Ascending aorta (tissue), 2 donors: ENCODE measurements at places on chromosomes 12 and 14. TPM values are rescaled to one million over a fixed set of nuclear protein-coding genes. Genes with fewer than 3 reads are reported as not detected.

The KERA gene
- not detected for total RNA-seq

- no peaks in the 10 kb centered on the region for H3K4me1 ChIP-seq
- H3K27ac ChIP-seq: no peak overlapping the region
- H3K36me3 ChIP-seq: no peaks in the 10 kb centered on the region
- H3K27me3 ChIP-seq: no peaks in the 10 kb centered on the region
- DNase-seq: no peak
- no peak overlapping the region for H3K4me3 ChIP-seq
Observed at GRCh38 chr14:63855281-63855680, 2.5 kb downstream of the SYNE2 start.

GRCh38 chr12:14057895-14058294 lies 76.5 kb upstream of the GRIN2B start:
- H3K27ac ChIP-seq: no peak overlapping the region
- DNase-seq: no peak
- H3K4me3 ChIP-seq: no peak overlapping the region
- no peaks in the 10 kb centered on the region for H3K27me3 ChIP-seq

DNA sequence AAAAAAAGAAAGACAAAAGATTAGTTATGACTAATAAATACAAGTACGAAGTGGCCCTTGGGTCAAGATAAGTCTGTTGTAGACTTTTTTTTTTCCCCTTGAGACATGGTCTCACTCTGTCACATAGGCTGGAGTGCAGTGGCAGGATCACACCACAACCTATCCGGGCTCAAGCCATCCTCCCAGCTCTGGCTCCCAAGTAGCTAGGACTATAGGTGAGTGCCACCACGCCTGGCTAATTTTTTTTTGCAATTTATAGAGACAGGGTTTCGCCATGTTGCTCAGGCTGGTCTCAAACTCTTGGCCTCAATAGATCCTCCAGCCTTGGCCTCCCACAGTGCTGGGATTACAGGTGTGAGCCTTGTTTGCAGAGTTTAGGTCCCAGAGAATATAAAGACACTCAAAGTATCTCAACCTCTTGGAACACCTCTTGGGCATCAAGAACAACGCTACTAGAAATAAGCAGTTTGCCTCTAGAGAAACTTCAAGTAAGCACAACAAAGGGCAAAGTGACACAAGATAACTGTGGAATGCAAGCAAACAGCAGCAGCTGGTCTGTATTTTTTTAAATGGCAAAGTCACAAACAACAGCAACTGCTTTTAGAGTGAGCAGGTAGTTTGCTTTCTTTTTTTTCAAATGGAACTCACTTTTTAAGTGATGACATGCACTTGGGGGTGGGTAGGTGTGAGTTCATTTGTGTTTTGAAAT lies 3.9 kb upstream of the MDM2 start:
- no peaks in the 10 kb centered on the region for H3K4me1 ChIP-seq
- H3K4me3 ChIP-seq: no peak overlapping the region
- no peaks in the 10 kb centered on the region for H3K27me3 ChIP-seq

The PLEKHD1 gene
- total RNA-seq: not detected

DNA sequence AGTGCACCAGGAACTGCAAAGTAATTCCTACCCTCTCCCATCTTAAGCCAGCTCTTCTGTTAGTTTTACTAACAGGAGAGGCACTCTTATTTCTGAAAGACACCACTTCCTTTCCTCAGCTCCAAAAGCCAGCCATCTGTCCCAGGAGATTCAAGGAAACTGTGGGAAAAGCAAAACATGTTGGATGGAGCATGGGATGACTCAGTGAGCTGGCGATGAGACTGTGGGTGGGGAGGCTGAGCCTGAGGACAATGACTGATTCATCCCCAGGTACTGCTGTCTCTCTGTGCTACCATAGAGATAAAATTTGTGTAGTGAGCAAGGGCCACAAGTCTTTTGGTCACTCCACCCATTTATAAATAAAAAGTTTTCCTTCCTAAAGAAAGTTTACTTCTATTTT lies 141.4 kb downstream of the MYRFL start:
- H3K36me3 ChIP-seq: no peaks in the 10 kb centered on the region
- H3K4me3 ChIP-seq: no peak overlapping the region
- no peaks in the 10 kb centered on the region for H3K4me1 ChIP-seq
- no peaks in the 10 kb centered on the region for H3K27me3 ChIP-seq

DNA sequence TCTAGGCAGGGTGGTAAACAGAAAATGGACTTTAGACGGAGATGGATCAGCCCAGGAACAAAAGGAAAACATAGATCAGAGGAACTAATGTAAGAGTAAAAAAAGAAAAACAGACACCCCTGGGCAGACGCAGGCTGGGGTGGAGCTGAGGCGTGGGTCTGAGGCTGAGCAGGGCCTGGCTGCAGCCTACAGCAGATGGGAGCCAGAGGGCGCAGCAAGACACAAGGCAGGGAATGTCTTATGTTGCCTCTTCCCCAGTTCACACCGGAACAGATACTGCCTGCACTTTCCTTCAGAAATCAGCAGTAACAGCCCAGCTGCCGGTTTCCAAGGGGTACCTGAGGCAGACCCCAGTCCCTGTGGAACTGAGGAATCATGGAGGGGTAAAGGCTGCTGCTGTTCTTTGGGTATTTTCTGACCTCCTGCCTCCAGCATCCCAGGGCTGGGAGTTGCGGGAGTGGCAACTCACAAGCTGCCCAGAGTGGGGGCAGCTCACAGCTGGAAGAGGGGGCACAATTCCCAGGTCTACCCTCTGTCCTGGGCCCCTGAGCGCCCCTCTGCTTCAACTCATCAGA lies 9.8 kb downstream of the ZNF605 start:
- H3K27me3 ChIP-seq: no peaks in the 10 kb centered on the region
- no peaks in the 10 kb centered on the region for H3K4me1 ChIP-seq
- H3K4me3 ChIP-seq: peak overlapping the region; percentile 10
- H3K36me3 ChIP-seq: peaks cover 93% of the 10 kb centered on the region
- no peak overlapping the region for H3K27ac ChIP-seq
- no peak for DNase-seq

GRCh38 chr12:54413284-54414190 lies 5.5 kb downstream of the ITGA5 start:
- H3K27ac ChIP-seq: peak overlapping the region; percentile 97
- DNase-seq: no peak
- H3K4me3 ChIP-seq: peak overlapping the region; percentile 98
- peaks cover 58% of the 10 kb centered on the region for H3K36me3 ChIP-seq

GRCh38 chr12:1972856-1973317 lies 31.4 kb downstream of the DCP1B start:
- no peaks in the 10 kb centered on the region for H3K27me3 ChIP-seq
- DNase-seq: no peak

GRCh38 chr12:58424735-58425392 lies 483.5 kb downstream of the ATP23 start:
- H3K27me3 ChIP-seq: no peaks in the 10 kb centered on the region
- peak overlapping the region; percentile 61 for H3K27ac ChIP-seq
- peak overlapping the region; percentile 28 for H3K4me3 ChIP-seq

The SH2B3 gene
- total RNA-seq: 124 TPM

- H3K36me3 ChIP-seq: no peaks in the 10 kb centered on the region
- no peak for DNase-seq
- no peak overlapping the region for H3K4me3 ChIP-seq
- H3K27ac ChIP-seq: no peak overlapping the region
- no peaks in the 10 kb centered on the region for H3K4me1 ChIP-seq
Observed at GRCh38 chr14:99137001-99137700, 134.8 kb downstream of the BCL11B start.

DNA sequence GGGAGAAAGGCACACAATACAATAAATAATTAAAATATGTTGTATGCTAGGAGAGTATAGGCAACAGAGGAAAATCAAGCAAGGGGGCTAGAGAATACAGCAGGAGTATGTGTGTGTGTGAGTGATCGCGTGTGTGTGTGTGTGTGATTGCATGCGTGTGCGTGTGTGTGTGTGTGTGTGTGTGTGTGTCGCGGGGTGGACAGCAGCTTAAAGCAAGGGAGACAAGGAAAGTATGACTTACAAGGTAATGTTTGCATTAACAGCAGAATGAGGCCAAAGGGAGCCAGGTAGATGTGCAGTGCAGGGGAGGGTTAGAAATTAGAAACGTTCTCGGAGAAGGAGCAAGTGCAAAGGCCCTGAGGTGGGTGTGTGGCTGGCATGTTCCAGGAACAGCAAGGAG lies 57.4 kb upstream of the KCNA1 start:
- H3K27me3 ChIP-seq: no peaks in the 10 kb centered on the region
- H3K4me1 ChIP-seq: no peaks in the 10 kb centered on the region
- H3K27ac ChIP-seq: no peak overlapping the region
- H3K4me3 ChIP-seq: no peak overlapping the region
- DNase-seq: no peak
- H3K36me3 ChIP-seq: no peaks in the 10 kb centered on the region

The NGB gene
- total RNA-seq: not detected

DNA sequence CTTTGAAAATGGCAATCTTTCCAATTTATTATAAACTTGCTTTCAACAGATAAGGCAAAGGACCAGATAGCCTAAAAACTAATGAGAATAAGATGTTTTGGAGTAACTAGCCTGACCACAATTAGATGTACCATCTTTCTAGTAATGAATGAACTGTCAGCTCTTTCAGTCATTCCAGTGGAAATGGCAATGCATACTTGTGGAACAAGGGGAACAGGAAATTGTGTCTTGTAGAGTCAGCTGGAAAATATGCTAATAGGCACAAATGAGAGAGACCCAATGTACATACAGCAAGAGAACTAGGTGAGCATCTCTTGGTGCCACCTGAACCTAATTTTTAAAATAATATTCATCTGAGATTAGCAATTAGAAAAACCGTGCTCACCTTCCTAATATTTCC lies 76.1 kb upstream of the GPHB5 start:
- no peak overlapping the region for H3K4me3 ChIP-seq
- no peaks in the 10 kb centered on the region for H3K4me1 ChIP-seq
- DNase-seq: no peak
- no peaks in the 10 kb centered on the region for H3K27me3 ChIP-seq

- peak overlapping the region; percentile 32 for H3K4me3 ChIP-seq
- H3K4me1 ChIP-seq: no peaks in the 10 kb centered on the region
- H3K36me3 ChIP-seq: no peaks in the 10 kb centered on the region
- H3K27me3 ChIP-seq: no peaks in the 10 kb centered on the region
Observed at GRCh38 chr14:32434180-32434579, 105.1 kb downstream of the AKAP6 start.

DNA sequence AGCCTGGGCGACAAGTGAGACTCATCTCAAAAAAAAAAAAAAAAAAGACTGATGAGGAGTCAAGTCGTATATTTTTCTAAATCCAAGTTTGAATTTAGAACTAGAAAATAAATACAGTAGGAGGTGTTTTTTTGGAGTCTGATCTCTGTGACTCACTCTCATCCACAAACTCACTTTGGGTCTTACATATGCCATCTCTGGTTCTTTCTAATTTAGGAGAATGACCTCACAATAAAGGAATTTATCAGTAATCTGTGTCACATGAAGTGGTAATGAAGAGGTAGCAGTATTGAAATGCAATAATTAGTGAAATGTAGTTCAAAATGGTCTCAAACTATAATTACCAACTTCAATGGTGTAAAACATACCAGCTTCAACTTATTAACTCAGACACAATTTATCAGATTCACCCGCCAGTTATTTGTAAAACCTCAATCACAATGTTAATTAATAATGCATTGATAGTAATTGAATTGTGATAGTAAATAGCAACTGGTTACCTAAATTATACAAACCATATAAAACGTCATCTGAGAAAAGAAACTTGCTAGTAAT lies 4.4 kb upstream of the CFL2 start:
- H3K27me3 ChIP-seq: no peaks in the 10 kb centered on the region
- no peak overlapping the region for H3K4me3 ChIP-seq
- H3K27ac ChIP-seq: no peak overlapping the region
- H3K36me3 ChIP-seq: no peaks in the 10 kb centered on the region

The GDF3 gene
- total RNA-seq: not detected

DNA sequence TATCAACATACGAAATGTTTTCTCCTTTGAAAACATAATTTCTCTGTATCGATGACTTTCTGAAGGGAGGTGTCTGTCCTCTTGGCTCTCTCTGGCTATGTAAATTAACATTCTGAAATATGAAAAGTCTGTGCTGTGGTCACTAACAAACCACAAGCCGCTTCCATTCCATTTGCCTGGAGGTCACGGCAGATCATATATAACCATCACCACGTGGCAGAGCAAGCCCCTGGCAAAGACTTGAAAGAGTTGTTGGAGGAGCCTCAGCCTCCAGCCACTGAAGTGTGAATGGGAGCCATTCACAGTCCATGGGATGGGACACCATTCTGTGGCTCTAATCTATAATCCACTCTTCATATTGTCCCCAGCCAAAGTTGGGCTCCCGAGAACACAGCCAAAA lies 39.6 kb downstream of the CDKL1 start:
- no peak overlapping the region for H3K27ac ChIP-seq
- H3K4me3 ChIP-seq: no peak overlapping the region
- H3K4me1 ChIP-seq: no peaks in the 10 kb centered on the region
- no peak for DNase-seq
- H3K27me3 ChIP-seq: no peaks in the 10 kb centered on the region

GRCh38 chr14:46136456-46136855 lies 515.1 kb downstream of the RPL10L start:
- no peak overlapping the region for H3K4me3 ChIP-seq
- no peaks in the 10 kb centered on the region for H3K4me1 ChIP-seq
- DNase-seq: no peak
- no peak overlapping the region for H3K27ac ChIP-seq
- no peaks in the 10 kb centered on the region for H3K36me3 ChIP-seq
- H3K27me3 ChIP-seq: no peaks in the 10 kb centered on the region

DNA sequence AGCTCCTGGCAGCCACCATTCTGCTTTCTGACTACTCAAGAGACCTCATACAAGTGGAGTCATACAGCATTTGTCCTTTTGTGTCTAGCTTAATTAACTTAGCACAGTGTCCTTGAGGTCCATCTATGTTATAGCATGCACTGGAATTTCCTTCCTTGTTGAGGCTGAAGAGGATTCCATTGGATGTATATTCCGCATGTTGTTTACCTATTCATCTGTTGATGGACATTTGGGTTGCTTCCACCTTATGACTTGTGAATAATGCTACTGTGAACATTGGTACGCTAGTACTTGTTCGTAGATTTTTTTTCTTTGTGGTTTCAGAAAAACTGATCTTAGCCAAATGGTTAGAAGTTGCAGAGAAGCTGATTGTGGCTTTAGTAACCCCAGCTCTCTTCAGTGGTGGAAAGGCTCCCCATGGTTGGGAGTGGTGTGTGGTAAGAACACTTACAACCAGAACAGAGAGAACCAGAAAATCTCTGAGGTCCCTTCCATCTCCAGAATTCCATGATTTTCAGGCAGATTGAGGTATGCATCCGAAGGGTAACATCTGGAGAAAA lies 118.4 kb downstream of the SAMD4A start:
- no peak for DNase-seq
- no peak overlapping the region for H3K4me3 ChIP-seq
- H3K27ac ChIP-seq: peak overlapping the region; percentile 96
- H3K27me3 ChIP-seq: no peaks in the 10 kb centered on the region
- H3K36me3 ChIP-seq: no peaks in the 10 kb centered on the region
- peaks cover 86% of the 10 kb centered on the region for H3K4me1 ChIP-seq

DNA sequence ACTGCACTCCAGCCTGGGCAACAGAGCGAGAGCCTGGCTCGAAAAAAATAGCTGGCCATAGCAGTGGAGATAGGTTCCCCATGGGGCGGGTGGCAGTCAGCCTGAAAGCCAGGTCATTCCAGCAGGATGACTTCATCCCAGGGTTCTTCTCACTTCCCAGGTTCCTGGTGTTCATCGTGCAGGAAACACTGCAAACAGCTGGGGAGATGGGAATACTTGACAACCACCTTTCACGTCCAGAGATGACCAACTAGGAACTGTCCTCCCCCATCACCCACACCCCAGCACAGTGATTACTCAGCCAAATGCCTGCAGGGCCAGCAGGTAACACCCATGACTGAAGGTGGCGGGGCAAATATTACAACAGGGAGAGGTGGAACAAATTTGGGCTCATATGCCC lies 1.7 kb downstream of the VSIG10 start:
- no peaks in the 10 kb centered on the region for H3K36me3 ChIP-seq
- no peak for DNase-seq
- no peak overlapping the region for H3K4me3 ChIP-seq
- no peaks in the 10 kb centered on the region for H3K4me1 ChIP-seq
